ENCODE measurements at places on chromosomes 7 and 10.

DNA sequence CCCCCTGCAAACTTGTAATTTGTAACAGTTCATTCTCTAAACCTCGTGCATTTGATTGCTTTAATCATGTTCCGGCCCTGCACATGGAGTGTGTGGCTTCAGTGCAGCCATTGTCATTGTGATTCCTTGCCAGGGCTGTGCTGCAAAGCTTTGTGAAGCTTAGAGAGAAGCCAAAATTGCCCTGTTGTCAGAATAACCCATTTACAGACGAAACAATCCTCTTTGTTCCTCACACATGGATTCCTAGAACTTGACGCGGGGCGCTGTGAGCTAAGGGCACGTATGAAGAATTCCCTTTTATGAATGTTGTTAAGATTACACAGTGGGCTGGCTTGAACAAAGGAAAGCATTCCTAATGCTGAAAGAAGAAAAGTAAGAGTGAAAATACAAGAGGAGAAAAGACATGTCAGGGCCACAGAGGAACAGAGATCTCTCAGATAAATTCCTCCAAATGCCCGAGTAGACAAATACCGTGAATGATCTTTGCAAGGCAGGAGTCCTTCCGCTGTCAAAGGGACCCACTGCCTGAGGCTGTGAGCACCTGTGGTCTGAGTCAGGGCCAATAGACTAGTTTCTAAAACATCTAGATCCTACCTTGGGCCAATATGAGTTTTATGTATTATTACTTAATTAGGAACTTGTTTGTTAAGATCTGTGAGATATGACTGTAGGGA lies 205.4 kb upstream of the C7orf33 start:
- no peak for DNase-seq

DNA sequence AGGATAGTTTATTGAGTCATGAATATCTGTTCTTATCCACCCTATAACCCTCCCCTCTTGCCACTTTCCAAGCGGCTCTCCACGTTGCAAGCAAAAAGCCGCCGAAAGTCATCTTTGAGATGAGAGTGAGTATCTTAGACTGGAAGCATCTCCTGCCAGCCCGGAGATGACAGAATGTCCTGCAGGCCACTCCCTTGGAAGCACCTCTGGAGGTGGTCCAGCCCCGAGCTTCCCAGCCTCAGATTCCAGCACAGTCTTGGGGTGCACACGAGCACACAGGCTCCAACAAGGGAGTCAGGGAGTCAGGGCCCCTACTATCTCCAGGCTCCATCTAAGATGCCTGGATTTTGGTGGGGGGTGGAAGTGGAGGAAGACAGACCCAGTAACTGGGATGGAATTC lies 5.5 kb upstream of the ELN start:
- no peak for DNase-seq

DNA sequence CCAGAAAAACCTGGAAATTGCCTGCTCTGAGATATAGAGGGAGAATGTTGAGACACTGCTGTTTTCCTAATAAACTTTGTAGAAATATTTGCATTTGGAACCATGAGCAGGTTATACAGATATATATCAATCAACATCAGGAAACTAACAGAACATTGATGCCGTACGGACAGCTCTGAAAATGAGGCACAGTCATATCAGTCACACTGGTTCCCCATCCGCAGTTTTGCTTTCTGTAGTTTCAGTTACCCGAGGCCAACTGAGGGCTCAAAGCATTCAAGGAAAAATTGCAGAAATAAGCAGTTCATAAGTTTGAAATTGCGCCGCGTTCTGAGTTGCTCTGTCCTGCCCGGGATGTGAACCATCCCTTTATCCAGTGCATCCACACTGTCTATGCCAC lies 137.9 kb downstream of the KLF6 start:
- no peak for DNase-seq

DNA sequence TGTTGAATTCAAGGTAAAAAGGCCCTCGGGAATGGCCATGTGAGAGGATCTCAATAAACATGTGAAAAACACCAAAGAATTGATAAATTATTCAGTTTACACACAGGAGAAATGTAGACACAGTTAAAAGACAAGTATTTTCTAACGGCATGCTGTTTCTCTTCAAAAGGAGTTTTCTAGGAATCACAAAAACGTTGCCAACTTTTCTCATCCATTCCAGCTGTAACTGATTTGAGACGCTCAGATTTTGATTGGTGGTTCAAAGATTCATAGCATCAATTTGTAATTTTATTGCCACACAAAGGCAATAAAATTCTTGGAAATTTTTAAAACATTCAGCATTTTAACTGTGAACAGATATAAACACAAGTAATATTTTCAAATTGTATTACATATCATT lies 384.9 kb upstream of the PFKP start:
- no peak for DNase-seq
